Motor neuron (in vitro differentiated cells): ENCODE measurements at places on chromosomes 3 and 15. TPM values are rescaled to one million over a fixed set of nuclear protein-coding genes. Genes with fewer than 3 reads are reported as not detected.
A peak's percentile ranks its signal among the peaks of the same experiment; 100 is the strongest.

DNA sequence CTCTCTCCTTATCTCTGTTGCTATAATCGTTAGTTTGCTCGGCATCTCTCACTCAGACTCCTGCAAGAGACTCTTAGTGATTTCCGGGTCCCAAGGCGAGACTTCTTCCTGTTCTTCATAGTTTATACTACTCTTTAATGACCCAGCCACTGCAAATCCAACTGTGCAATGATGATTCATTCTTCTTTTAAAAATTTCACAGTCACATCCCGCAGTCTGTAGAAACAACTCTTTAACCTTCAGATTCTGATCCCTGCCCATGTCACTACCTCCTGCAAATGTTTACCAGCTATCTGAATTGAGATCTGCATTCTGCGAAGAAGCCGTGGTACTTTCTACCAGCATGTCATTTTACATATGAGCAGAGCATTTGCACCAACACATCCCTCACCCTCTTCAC, 2.8 kb upstream of the VGLL3 start:
- no peak for ATAC-seq

DNA sequence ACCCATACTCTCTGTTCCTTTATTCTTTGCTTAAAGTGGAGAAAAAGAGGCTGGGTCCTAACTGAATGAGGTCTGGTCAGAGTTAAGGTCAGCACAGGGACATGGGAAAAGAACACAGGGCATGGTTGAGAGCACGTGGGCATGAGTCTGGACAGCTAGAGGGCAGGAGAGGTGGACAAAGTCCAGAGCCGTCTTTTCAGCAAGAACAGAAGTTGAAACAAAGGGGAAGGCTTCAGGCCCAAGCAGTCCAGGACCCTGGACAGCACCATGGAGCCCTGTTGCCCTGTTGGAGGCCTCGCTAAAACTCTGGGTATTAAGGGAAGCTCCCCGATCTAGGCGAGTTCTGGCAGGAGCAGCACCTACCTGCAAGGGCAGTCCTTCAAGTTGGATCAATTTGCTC, 50.7 kb downstream of the XYLB start:
- peak; percentile 21 for ATAC-seq

DNA sequence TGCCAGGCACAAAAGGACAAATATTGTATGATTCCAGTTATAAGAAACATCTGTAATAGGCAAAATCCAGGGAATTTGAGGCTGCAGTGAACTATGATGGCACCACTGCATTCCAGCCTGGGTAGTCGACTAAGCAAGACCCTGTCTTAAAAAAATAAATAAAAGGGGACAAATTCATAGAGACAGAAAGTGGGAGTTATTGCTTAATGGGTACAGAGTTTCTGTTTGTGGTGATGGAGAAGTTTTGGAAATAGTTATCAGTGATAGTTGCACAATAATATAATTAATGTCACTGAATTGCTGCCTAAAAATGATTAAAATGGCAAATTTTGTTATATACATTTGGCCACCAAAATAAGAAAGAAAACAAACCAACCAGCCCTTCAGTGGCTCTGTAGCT, 27.6 kb upstream of the CNBP start:
- no peak for ATAC-seq

DNA sequence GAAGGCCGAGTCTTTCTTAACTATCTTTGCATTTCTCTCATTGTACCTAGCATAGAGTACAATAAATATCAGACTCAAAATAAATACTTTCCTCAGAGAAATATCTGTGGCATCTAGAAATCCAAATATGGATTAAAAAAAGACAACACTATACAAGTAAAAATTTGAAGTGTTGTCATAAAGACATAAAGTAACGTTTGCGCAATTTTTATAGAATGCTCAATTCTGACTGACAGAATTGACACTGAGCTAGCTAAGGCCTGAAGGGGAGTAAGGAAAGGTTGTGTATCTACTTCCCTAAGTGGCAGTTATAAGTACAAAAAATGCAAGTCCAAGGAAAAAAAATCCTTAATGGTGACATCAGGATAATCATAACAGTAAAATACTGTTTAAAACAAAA, 1.1 kb downstream of the SEC11A start:
- no peak for ATAC-seq

- no peak for ATAC-seq
Observed at GRCh38 chr15:101844916-101845315, 32.9 kb downstream of the OR4F15 start.

GRCh38 chr15:79812541-79812940, 84.3 kb downstream of the MTHFS start:
- ATAC-seq = peak; percentile 54

GRCh38 chr3:49627634-49628033, 46.5 kb upstream of the APEH start:
- ATAC-seq = peak; percentile 38

DNA sequence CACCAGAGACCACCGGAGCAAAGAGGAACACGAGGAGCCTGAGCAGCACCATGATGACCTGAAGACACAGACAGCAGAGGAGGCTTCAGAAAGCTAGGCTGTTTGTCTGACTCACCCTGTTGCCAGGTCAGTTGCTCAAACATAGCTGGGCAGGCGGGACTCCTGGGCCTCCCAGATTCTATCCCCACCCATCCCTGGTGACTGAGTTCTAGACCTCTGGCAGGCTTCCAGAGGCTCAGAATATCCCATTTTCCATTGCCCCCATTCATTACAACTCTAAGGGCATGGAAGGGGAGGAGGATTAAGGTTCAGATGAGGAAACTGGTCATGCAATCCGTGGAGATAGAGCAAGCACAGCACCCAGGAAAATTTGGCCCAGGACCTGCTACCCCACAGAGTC, at the start of gene CDHR4:
TSS of gene CDHR4 (minus strand) at position 113 of the 400 bp plus-strand sequence. CDS start at position 52, 61 bp downstream.
- ATAC-seq = no peak

GRCh38 chr15:73930371-73930770, 4.1 kb downstream of the LOXL1 start:
- ATAC-seq = no peak

GRCh38 chr3:132268956-132269355, 48.3 kb upstream of the ACP3 start:
- no peak for ATAC-seq

DNA sequence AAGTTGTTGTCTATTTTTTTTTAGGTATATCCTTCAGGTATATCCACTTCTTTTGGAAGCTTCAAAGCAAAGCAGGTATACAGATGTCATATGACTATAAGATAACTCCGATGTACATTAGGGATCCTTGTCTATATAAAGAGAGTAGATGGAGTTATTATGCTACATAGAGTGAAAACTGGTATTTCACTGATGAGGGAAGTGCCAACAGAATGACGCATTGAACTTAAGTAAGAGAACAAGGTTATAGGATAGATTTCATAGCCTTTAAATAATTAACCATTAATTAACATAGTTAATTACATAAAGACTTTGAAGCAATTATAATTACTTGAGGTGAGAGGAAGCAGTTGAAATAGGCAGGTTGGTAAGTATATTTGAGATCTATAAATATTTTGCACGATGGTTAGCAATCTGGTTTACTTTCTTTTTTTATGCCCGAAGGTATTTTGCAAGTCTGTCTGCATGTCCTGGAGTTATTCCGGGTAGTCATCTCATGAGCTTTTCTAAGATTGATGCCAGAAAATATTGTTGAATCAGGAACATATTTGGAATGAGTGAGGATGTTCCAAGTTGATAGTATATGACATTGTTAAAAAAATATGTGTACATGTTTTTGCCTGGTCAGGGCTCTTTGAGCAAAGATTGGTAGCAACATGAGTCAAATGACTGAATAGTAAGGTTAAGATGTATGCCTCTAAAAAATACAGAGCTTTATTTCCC, 299.5 kb upstream of the KCNMB2 start:
- ATAC-seq = no peak

DNA sequence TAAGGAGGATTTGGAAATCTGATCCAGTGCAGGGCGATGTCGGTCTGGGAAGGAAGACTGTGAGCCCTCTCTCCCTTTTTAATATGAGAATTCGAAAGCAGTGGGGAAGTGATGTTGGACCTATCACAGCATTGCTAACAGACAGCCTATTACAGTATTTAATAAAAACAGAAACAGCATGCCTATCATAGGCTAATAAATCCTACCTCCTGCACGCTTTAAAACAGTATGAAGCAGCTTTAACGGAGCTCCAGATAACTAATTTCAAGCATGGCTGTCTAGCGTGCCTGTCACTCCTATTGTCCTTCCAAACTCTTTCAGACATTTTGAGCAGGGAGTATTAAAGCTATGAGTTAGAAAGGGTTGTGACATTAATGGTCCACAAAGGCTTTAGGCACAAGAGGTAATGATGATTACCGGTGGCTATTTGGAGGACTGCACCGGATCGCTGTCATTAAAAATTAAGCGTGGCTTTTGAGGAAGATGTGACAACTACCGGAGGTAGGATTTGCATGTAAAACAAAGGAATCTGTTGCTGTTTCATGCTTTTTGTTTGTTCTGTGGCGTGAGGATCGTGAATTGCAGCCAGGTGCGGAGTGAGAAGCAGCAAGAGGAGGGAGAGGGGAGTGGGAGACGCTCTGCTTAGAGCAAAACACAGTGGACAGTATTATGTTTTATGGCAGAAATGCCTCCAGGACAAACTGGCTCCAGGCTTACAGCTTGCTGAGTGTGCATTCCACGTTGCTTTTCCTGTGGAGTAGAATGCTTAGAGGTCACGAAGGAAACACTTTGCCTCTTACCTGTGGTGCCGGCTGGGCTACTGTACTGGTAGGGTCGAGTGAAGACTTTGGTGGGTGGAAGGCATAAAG, at the start of gene KCNMB2:
TSS of gene KCNMB2 (plus strand) at position 226 of the 869 bp plus-strand sequence.
- ATAC-seq = peak; percentile 65

- peak; percentile 12 for ATAC-seq
Observed at GRCh38 chr15:80831606-80832224, 52.5 kb downstream of the CEMIP start.

DNA sequence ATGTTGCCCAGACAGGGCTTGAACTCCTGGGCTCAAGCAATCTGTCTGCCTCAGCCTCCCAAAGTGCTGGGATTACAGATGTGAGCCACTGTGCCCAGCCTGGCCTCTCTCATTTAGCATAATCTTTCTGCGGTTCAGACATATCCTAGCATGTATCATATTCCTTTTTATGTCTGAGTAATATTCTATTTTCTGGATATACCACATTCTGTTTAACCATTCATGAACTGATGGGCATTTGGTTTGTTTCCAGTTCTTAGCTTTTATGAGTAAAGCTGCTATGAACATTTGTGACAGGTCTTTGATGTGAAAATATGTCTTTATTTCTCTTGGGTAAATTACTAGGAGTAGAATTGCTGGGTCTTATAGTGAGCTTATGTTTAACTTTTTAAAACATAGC, 23.5 kb downstream of the FAM81A start:
- no peak for ATAC-seq

DNA sequence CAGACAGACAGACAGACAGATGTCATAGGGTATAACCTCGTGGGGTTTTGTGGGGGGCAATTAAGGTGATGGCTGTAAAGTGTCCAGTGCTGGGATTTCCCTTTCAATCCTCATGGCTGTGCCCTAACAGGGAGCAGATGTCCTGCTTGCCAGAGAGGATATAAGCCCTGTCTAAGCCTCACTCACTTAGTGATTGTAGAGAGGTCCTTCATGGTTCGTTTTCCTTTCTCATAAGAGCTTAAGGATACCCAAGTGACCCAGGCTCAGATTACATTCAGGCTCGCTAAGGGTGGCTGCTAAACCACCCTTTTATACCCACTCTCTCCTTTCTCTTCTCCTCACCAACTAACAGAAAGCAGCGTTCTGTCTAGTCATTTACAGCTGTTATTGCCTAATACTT, 19.2 kb downstream of the LYSMD2 start:
- no peak for ATAC-seq

GRCh38 chr3:147384210-147385058, 21.9 kb downstream of the ZIC4 start:
- ATAC-seq = no peak

DNA sequence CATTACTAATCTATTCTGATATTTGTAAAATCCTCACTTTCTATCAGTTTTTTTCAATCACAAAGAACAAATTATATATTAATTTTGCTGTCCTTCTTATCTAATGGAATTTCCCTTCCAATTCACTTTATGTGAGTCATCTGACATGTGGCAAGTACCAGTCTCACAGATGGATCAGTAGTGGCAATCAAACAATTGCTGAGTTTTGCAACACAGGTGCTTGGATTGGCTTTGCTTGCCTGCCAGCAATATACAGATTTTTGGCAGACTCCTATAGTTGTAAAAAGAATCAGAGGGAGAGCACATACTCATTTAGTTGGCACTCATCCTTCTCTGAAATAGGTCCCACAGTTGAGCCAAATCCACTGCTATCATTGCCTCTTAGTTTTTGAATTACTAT, 83.7 kb downstream of the BCHE start:
- no peak for ATAC-seq

- no peak for ATAC-seq
Observed at GRCh38 chr15:77817434-77817833, 184.7 kb upstream of the LINGO1 start.

GRCh38 chr3:59426821-59427565, 377.2 kb upstream of the CFAP20DC start:
- ATAC-seq = peak; percentile 60

GRCh38 chr3:11238880-11239279, 33.3 kb upstream of the ATG7 start:
- ATAC-seq = no peak

GRCh38 chr3:21377071-21377769, 373.8 kb downstream of the ZNF385D start:
- no peak for ATAC-seq

GRCh38 chr15:52158084-52158765, 33.0 kb downstream of the GNB5 start:
- ATAC-seq = peak; percentile 21

C3orf33 gene
- total RNA-seq = 8.5 and 8.6 TPM in 2 replicates

C3orf85 gene
- total RNA-seq = not detected in 2 replicates

C15orf61 gene
- total RNA-seq = 4.5 and 6.8 TPM in 2 replicates

SLCO2A1 gene
- total RNA-seq = 0.36 and 0.38 TPM in 2 replicates

TEX55 gene
- 0.74 TPM in 1 of 2 replicates, not detected in the other for total RNA-seq

SPINT1 gene
- 0.33 and 0.41 TPM in 2 replicates for total RNA-seq

TNFAIP8L3 gene
- 2.2 and 2.3 TPM in 2 replicates for total RNA-seq

SCAANT1 gene
- total RNA-seq = 12.1 TPM in 1 of 2 replicates, not detected in the other

SH2D7 gene
- total RNA-seq = 0.75 and 0.76 TPM in 2 replicates

MYRIP gene
- total RNA-seq = 3.1 and 3.3 TPM in 2 replicates

IL20RB gene
- 1.1 and 1.5 TPM in 2 replicates for total RNA-seq
